Endodermal cell (in vitro differentiated cells): ENCODE measurements at places on chromosomes 7 and 10.

DNA sequence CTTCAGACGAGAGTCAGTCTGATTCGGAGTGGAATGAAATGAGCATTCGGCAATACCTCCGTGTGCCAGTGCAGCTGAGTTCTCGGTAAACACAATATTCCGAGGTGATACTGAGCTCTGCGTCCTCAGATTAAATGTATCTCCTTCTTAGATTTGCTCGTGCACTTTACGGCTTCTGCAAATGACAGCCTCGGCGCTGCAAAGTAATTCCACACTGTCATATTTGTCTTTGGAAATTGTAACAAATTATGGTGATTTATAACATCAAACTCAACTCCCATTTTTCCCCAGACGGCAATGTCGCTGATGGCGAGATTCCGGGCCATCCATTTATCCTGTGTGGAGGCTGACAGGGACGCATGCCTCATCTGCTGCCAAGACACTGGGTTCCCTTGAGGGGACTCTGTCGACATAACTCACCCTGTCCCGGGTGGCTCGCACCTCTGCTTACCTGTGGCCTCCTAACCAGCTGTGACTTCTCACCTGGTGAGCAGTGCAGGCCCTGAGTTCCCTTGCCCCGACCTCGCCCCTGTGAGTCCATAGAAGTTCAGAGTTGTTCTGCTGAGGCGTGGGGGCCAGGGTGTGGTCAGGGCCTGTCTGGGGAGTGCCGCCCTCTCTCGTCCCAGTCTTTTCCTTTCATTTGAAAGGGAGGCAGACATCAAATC, 201.9 kb downstream of the ADARB2 start:
- no peak for DNase-seq

GRCh38 chr7:1535701-1536454, 5.4 kb downstream of the MAFK start:
- DNase-seq = peak; percentile 65

DNA sequence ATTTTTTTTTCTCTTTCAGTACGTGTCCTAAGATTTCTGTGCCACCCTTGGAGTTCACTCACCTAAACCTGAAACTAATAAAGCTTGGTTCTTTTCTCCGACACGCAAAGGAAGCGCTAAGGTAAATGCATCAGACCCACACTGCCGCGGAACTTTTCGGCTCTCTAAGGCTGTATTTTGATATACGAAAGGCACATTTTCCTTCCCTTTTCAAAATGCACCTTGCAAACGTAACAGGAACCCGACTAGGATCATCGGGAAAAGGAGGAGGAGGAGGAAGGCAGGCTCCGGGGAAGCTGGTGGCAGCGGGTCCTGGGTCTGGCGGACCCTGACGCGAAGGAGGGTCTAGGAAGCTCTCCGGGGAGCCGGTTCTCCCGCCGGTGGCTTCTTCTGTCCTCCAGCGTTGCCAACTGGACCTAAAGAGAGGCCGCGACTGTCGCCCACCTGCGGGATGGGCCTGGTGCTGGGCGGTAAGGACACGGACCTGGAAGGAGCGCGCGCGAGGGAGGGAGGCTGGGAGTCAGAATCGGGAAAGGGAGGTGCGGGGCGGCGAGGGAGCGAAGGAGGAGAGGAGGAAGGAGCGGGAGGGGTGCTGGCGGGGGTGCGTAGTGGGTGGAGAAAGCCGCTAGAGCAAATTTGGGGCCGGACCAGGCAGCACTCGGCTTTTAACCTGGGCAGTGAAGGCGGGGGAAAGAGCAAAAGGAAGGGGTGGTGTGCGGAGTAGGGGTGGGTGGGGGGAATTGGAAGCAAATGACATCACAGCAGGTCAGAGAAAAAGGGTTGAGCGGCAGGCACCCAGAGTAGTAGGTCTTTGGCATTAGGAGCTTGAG, at the start of gene CFTR:
Gene CFTR, plus strand, starts transcription at position 801 of the 830 bp plus-strand sequence. CDS start 70 bp downstream, outside the sequence.
- peak; percentile 82 for DNase-seq

DNA sequence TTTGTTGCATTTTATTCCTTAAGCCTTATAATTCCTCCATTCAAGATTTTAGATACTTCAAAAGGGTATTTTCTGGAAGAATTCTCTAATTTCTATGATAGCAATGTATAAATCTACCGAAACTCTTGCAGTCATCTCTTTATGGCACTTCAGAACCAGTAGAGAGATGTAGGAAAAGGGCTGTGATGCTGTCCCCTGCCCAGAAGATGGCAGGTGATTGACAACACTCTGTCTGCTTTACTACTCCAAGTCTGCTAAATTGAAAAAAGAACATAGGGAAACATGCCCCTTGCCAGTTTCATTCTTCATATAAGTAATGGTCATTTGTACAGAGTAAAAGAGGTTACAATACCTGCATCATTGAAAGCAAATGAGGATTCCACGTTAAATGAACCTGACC, 5.1 kb downstream of the TCTN3 start:
- no peak for DNase-seq

DNA sequence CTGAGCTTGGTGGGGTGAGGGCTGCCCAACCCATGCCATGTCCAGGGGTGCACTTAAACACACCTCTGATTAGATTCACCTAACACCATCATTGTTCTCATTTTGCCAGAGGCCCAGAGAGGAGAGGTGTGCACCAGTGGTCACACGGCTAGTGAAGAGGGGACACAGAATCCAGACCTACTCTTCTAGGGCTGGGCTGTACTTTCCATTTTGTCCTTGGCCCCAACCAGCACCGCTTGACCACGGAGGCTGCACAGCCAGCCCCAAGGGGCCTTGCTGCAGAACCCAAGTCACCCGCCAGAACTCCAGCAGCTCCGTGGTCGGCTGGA, 246 bp upstream of the WDFY4 start:
- DNase-seq = no peak

- no peak for DNase-seq
Observed at GRCh38 chr7:109354000-109354399, 784.3 kb downstream of the DNAJB9 start.

- no peak for DNase-seq
Observed at GRCh38 chr7:100603726-100604027, 1.5 kb downstream of the PCOLCE start.
